ENCODE measurements at places on chromosomes 11 and 22. TPM values are rescaled to one million over a fixed set of nuclear protein-coding genes. Genes with fewer than 3 reads are reported as not detected.
A peak's percentile ranks its signal among the peaks of the same experiment; 100 is the strongest.

- peak; percentile 79 for DNase-seq
Observed at GRCh38 chr11:115439385-115439784, 64.8 kb downstream of the CADM1 start.

DNA sequence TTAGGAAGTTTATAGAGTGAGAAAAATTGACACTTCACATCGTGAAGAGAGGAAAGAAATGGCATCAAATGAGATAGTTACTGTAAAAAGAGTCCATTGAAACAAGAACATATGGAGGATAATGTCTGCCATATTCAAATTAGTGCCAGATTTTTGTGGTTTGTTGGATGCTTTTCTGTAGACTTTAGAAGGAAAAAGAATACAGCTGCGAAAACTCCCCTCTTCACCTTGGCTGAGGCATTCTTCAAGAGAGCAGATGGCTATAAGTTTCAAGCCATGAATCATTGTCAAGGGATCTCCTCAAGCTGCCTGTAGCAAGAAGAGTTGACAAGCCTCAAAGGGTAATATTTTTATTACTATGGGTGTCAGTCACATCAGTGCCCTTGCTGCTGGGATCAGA, 507.4 kb upstream of the RAG2 start:
- DNase-seq: no peak

DNA sequence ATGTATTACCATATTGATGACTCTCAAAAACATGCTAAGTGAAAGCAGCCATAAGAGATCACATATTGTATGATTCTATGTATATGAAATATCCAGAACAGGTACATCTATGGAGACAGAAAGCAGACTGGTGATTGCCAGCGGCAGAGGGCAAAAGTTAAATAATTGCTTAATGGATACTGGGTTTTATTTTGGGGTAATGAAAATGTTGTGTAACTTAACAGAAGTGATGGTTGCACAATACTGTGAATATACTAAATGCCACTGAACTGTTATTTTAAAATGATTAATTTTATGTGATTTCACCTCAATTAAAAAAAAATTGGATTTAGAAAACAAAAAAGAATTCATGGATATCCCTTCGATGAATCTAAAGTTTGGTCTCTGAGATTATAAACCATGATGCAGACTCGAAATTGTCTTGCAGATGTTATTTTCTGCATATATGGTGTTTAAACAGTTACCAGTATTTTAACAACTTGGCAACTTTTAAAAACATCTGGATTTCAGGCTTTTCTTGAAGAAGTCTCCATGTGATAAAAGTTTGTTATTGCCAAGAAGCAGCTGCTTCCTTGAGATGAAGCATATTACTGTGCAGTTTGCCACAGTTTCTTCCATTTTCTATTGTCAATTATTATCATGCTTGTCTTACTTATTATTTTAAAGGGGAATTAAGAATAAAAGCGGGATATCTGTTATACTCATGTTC, 38.1 kb downstream of the LARGE2 start:
- DNase-seq: no peak

DNA sequence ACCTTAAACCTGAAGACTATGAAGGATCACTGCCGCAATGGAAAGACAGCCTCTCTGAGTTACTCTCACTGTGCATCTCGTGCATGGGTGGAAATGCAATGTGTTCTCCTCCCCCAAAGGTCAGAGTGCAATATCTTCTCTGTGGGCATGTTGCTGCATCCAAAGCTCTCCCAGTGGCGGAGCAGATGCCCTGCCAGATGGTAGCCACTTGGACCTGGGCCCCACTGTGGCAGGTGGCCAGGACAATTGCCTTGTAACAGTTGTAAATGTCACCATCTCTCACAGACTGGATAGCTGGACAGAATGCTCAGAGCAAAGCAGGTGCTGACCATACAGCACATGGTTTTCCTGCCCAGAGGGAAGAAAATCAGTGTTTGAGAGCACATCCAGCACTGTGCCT, 542.0 kb downstream of the FAM181B start:
- DNase-seq: no peak

- DNase-seq: no peak
Observed at GRCh38 chr22:40997520-40997919, 46.3 kb downstream of the RBX1 start.

DNA sequence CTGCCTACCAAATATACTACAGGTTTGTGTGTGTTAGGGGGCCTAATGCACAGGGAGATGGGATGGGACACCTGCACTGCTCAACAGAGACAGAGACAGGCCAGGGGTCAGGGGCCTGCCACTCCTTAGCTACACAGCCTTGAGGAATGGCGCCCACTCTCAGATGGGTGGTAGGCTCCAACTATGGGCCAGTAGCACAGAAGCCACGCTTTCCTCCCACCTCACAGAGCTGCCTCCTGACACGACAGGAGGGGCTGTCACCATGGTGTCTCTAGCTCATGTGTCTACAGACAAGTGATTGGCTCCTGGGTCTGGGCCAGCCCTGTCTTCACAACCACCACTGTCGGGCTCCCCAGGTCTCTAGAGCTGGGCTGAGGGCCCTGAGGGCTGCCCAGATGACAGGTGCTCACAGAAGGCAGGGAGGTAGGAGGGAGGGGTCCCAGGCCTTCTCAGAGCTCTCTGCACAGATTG, 81.8 kb downstream of the DGCR2 start:
- DNase-seq: no peak

DNA sequence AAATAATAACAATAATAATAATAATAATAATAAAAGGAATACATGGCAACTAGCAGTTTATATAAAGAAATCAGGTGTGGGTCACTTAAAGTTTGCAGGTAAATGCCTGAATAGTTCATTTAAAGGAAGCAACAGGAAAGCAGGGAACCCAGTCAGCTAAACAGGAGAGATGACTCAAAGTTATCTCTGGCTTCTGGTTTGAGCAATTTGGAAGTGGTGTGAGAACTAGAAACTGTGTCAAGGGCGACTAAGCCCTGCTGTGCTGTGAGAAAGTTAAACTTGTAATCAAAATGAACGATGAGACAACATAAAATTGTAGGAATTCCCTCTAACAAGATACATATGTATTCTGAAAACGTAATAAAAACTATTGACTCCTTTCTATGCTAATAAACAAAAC, 35.5 kb downstream of the SLC22A9 start:
- no peak for DNase-seq

DNA sequence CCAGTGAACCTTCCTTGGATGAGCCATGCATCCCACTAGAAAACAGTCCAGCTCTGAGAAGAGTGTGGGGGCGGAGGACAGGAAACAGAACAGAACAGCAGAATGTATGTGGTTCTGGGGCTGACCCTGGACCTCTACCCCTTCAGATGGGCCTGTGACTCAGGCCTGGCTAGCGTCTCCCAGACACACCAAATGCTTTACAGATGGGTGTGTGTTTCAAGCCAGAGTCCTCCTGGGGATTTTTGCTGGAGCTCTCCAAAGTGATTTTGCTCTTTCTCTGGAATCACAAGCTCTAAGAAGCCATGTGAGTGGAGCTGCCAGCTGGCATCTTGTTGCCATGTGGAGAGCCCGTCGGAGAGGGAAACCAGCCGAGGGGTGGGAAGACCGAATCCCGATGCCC, 13.2 kb upstream of the C1QTNF4 start:
- peak; percentile 96 for DNase-seq

DNA sequence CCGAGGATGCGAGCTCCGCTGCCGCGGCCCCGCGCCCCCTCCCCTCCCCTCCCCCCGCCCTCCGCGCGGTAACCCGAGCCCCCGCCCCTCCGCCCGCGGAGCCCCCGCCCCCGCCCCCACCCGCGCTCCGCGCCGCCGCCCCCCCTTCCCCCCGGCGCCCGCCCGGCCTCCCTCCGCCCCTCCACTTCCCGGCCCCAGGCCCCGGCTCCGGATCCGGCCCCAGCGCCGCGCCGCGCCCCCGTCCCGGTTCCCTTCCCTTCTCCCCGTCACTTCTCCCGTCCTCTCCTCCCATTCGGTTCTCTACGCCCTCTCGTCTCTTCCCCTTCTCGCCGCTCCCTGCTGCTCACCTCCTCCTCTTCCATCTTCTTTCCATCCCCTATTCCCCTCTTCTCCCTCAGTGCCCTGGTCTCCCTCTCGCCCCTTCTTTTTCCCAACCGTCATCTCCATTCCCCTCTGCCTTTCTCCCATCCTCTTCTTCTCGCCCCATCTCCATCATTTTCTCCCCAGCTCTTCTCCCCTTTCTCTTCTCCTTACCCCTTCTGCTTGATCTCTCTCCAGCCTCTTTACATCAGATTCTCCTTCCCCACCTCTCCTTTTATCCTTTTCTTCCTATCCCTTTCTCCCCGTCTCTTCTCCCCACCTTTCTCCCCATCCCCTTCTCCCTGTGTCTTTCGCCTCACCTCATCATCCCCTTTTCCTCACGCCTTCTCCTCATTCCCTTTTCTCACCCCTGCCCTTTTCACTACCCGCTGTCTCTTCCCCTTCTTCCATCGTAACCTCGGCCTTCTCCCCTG, at the start of gene DCHS1:
Gene DCHS1, minus strand, starts transcription at position 20 of the 794 bp plus-strand sequence. CDS start 14,196 bp downstream, outside the sequence.
- no peak for DNase-seq

- DNase-seq: peak; percentile 64
Observed at GRCh38 chr11:69280994-69281393, 13.0 kb upstream of the MYEOV start.

DNA sequence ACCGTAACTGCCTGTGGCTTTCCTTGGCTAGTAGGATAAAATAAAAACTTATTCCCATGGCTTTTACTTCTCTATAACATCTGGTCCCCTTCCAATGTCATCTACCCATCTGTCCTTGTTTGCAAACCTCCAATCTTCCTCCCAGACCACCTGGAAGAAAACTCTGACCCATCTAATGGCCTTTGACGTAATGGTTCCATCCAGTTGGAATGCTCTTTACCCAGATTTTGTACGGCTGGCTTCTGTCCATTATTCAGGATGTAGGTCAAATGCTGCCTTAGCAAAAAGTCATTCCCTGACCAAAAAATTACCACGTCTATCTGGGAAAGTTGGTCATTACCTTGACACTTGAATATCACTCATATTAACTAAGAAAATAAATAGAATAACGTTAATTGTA, 577.9 kb upstream of the ANO5 start:
- DNase-seq: no peak

GRCh38 chr11:41309111-41309522, 150.3 kb downstream of the LRRC4C start:
- DNase-seq: no peak

DNA sequence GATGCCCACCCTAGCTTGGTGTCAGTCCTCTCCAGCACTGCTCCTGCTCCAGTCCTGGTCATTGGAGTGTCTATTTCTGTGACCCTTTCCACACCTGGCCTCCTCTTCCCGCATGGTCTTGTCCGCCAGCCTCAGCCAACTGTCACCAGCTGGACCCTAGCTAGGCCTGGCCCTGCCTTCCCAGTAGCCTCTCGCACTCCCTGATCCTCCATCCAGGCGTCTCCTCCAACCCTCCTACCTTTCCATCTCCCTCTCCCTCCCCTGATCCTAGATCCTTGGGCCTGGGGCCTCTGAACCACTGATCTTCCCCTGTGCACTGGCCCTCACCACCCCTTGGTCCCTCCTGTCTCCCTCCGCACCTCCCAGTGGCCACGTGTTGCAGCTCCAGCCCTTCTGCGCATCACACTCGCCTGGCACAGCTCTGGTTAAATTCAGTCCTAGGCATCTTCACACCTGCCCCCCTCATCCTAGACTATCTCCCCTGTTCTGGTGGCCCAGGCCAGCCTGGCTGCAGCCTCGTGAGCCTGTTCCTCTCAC, 9.9 kb downstream of the SYNGR1 start:
- DNase-seq: no peak

DNA sequence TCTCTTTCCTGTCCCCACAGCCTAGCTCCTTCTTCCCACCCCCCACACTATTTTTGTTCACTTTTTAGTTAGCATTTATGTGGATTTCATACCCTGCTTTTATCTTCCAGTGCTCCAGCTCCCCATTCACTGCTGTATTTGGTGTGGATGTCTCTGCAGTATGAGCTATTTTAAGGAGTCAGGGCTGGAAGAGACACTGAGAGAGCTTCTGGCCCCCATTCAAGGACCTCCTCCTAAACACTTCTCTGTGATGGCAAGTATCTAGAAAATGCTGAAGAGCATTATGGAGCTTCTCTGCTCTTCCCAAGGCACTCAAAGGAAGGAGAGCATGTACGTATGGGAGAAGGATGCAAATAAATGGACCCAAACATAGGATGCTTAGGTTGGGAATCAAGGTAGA, 79.5 kb downstream of the RAB30 start:
- DNase-seq: no peak

DNA sequence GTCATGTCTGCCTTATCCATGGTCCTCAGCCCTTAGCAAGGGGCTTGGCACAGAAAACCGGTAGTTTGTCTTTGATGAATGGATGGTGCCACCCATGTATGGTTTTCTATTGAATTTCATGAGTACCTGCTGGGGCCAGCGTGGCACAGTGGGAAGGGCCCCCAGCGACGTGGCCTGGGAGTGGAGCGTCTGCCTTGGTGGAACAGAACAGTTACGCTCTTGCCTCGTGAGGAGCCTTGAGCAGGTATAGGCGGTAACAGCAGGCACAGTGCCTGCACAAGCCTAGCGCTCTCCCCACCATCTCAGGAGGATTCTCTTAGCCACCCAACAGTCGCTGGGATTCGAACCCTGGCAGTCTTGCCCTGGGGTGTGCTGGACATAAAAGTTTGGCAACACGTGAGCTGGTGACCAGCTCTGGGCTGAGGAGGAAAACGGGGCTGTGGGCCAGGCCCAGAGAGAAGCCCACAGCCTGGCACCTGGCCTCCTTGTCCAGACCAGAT, 3.0 kb upstream of the SSH3 start:
- no peak for DNase-seq

- no peak for DNase-seq
Observed at GRCh38 chr22:42399315-42400271, 32.6 kb downstream of the NFAM1 start.

- peak; percentile 98 for DNase-seq
Observed at GRCh38 chr11:46248289-46249102, 29.0 kb upstream of the CREB3L1 start.

DNA sequence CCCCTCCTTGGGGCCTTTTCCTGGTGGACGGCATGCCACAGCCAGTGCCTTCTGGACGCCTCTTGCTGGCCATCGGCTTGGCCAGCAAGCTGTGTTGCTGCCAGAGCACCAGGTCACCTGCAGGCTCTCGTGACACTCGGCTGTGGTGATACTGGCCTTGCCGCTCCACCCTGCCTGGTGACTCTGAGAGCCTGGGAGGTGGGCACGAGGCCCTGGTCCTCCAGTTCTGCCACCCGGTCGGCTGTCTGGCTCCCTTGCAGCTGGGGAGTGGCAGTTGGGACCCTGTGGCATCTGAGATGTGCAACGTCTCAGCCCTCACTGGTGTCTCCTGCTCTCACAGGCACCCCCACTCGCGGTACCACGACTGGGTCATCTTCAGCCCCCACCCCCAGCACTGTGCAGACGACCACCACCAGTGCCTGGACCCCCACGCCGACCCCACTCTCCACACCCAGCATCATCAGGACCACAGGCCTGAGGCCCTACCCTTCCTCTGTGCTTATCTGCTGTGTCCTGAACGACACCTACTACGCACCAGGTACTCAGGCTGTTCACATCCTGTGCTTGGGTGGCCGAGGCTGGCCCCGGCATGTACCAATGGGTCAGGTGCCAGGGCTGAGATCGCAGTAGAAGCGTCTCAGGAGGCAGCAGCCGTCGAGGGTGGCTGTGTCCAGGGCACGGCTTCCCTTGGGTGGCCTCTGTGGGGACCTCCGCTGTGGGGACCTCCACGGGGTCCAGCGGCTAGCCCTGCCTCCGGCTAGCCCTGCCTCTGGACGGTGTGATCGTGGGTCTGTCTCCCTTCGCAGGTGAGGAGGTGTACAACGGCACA, 26.0 kb downstream of the MUC2 start:
- no peak for DNase-seq

Gene DERL3
- total RNA-seq: 0.18 TPM

Gene CARD10
- total RNA-seq: 6.1 TPM

Gene KRTAP5-2
- total RNA-seq: not detected

Gene BTBD18
- total RNA-seq: not detected

Gene GPHA2
- total RNA-seq: not detected

Gene PVALB
- not detected for total RNA-seq

Gene PRODH
- not detected for total RNA-seq
